Calu3 (cell line): ENCODE measurements at places on chromosomes 6 and 20. TPM values are rescaled to one million over a fixed set of nuclear protein-coding genes. Genes with fewer than 3 reads are reported as not detected.

CPXM1 gene
- 0.14 and 0.29 TPM in 2 replicates for total RNA-seq

IRF4 gene
- not detected in 2 replicates for total RNA-seq

VGLL2 gene
- not detected in 2 replicates for total RNA-seq

CLVS2 gene
- not detected in 2 replicates for total RNA-seq

- DNase-seq = peak; percentile 59
These were observed 37.7 kb downstream of the KIF25 start for GRCh38 chr6:168035098-168035660.

GRCh38 chr6:88422831-88423230, 256.7 kb upstream of the CNR1 start:
- no peak for DNase-seq

DNA sequence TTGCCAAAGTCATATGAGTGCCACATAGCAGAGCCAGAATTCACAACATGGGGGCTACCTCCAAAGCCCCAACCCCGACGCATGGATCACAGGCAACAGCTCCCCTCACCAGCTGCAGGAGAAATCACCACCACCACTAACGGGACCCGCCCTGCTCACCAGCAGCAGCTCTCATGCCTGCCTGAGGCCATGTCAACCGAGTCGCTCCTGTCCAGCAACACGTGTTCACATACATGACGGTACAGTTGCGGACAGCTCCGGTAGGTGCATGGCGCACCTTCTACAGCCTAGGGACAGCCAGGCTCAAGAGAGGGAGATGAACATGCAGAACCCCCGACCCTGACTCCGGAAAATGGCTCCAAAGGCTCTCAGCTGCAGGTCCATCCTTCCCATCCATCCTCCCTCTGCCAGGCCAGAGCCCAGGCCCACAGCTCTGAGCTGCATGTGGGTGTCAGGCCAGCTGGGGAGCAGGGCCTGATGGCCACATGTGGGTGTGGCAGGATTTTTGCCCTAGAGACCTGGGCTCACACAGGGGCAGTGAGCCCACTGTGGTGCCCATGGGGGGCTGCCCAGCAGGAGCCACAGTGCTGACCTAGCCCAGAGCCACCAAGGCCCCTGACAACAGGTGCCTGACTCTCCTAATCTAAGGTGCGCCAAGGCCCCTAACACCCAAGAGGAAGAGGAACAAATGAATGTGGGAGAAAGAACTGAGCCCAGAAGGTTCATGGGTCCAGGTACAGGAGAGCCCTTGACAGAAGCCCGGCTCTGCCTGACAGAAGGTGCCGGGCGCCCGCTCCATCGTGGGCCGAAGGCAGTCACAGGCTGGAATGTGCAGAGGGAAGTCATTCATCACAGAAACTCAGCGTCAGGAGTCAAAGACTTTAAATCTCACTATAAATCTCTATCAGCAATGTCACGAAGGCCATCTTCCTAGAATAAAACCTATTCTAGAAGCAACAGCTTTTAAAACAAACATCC, 10.5 kb downstream of the RPS6KA2 start:
- no peak for DNase-seq
